ENCODE measurements at places on chromosomes 7 and 10.
A peak's percentile ranks its signal among the peaks of the same experiment; 100 is the strongest.

DNA sequence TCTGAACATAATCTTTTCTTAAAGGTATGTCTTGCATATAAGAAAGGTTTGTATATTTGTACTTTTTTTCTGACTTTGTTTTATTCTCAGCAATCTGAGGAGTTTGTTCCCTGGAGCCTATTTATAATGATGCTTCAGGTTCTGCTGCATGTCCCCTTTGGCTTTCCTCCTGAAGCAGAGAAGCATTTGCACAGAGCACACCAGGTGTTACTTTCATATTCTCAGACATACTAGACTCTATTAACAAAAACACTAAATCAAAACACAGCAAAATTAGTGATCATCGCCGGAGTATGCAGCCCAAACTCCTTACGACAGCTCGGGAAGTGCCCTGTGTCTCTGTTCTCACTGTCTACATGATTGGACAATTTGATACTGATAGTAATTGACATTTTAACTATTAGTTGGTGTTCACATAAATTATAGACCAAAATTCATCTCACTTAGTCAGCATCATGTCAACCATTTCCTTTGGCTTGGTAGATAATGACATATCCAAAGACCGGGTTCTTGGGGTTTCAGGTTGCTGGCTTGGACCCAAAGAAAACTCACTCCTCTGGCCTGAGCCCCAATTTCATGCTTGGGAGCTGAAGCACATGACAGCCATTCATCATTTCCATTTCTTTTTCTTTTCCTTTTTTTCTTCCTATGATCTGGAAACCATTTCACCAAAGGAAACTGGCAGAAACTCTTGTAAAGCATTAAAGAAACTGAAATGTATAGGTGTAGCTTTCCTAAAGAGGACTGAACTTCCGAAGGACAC, 400.1 kb upstream of the NRP1 start:
- no peak for DNase-seq

DNA sequence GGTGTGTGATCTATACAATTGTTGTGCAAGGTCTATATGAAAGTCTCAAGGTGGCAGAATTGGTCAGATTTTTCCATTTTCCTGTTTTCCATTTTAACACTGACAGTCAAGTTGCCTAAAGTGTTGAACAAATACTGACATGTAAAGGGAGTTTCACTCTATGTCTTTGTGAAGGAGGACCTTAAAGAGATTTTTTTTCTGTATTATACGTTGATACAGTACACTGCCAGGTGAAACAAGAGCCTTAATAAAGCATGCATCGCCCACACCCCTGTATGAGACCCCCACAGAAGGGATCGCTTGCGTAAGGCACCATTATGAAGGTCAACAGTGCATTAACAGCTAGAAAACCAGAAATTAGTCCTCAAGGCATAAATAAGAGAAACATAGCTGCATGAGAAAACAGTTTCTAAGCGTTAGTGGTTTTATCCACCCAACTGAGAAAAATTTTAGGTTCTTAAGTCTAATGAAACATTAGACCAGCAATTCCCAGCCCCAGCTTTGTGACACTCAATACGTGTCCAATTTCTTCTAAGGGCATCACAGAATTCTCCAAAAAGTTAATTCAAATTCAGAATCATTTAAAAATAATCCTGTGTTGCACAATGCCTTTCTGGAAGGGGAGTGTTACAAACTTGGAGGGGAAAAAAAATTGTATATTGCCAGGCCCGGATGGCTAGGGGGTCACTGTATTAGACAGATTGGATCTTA, 6.9 kb downstream of the KLF6 start:
- DNase-seq, result peak; percentile 19

GRCh38 chr10:56537984-56538383, 176.9 kb upstream of the ZWINT start:
- peak; percentile 32 for DNase-seq

DNA sequence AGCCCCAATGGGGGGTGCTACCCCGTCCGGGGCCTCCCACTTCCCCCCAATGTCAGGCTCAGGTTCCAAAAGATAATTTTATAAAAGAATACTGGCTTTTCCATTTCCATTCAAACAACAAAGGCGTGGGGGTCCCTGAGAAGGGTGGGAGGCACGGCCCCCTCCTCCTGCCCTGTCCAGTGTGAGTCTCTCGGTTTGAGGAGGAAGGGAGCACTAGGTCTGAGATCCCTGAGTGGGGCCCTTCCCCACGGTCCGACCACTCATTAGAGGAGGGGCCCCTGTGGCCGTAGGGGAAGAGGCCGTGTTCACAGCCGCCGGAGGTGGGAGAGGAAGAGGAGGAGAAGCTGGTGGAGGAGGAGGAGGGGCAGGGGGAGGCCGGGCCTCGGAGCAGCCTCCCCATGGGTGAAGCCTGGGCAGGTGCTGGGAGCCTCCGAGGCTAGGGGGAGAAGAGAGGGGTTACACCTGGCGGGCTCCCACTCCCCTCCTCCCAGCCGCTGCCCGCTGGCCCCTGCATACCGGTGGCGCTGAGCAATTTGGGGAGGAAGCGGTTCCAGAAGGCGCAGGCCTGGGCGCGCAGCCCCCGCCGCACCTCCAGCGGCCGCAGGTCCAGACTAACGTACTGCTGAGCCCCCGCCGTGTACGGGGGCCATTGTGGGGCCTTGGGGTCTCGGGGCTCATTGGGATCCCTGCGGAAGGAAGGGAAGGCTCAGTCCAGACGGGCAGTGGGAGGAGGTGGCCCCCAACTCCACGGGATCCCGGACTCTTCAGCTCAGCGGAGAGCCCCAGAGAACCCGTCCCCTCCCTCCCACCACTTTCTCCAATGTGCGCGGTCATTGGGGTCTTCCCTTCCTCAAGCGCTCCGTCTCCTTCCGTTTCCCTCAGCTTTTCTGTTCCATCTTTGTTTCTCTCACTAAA, 1.4 kb upstream of the UFSP1 start:
- no peak for DNase-seq

DNA sequence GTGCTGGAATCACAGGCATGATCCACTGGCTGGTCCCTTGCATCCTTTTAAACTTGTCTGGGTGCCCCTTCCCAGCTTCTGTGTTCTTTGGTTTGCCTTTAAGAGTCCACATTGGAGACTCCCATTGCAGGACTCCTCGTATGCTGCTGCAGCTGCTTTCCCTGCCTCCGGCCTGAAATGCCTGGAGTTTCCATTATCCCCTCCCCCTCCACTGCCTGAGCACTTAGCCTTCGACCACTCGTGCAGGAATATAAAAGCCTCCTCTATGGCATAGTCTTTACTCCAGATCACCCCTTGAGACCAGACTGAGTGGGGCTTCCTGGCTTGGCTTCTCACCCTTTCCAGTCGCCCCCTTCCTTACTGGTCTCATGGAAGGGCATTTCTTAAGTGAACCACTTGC, 80.2 kb downstream of the RHOBTB1 start:
- DNase-seq, result no peak

DNA sequence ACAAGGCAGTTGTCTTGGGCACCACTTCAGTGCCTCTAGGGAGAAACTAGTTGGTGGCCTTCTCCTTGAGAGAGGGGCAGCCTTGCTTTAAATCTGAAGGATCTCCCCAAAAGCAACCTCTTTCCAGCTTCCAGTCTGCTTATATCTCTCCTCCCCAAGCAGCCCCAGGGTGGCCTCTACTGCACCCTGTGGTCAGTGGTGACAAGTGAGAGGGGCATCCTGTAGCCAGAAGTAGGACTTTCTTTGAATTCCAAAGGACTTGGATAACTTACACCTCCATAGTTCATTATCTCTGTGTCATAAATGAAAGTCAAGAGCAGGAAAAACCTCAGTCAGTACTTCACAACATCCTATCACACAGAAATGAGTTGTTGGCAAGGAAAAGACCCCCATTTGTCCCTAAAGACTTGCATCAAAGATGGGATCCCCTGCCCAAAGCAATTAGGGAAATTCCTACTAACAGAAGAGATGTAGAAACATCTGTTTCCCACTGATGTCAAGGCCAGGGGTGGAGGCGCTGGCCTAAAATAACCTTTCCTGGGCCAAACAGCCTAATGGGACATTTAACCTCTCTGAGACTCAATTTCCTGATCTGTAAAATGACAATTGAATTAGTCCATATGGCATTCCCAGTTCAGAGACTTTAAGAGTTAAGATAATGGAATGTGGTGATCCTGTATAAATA, 44.0 kb upstream of the ANKRD1 start:
- DNase-seq, result peak; percentile 33

- DNase-seq, result no peak
Observed at GRCh38 chr10:52232561-52233350, 81.3 kb upstream of the DKK1 start.

DNA sequence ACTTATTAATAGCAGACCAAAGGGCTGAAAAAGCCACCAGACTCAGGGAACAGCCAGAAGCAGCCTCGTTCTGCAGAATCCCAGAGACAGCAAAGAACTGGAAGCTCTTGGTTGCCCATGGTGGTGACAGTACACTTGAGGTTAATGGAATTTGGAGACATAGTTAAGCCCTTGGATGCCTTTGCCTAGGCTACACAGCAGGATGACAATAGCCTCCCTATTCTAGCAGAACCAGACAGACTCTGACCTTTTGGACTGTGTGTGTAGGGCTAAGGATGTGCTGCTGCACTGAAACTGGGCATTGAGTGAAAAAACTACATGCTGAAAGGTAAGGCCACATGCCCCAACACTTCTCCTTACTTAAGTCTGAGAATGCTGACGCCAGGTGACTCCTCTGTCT, 22.7 kb downstream of the OTUD1 start:
- no peak for DNase-seq

DNA sequence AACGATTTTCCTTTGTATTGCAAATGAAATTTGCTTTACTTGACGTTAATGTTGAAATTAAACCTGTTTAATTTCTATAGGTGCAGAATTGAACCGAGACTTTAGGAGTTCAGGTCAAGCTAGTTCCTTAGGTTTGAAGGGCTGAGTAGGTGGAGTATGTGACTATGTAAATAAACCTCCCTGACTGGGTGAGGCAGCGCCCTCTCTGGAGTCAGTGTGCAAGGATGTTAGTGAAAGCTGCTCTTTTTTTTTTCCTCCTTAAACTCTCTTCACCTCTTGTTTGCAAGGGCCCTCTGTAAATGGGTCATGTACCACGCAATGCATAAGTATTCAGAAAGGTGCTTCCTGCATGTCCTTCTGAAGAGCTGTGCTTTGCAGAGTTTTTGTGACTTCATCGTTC, 33.8 kb downstream of the GALNT17 start:
- DNase-seq, result no peak

GRCh38 chr10:121819049-121819448, 108.8 kb downstream of the ATE1 start:
- peak; percentile 11 for DNase-seq

- DNase-seq, result no peak
Observed at GRCh38 chr7:30660331-30661255, 21.7 kb downstream of the CRHR2 start.

DNA sequence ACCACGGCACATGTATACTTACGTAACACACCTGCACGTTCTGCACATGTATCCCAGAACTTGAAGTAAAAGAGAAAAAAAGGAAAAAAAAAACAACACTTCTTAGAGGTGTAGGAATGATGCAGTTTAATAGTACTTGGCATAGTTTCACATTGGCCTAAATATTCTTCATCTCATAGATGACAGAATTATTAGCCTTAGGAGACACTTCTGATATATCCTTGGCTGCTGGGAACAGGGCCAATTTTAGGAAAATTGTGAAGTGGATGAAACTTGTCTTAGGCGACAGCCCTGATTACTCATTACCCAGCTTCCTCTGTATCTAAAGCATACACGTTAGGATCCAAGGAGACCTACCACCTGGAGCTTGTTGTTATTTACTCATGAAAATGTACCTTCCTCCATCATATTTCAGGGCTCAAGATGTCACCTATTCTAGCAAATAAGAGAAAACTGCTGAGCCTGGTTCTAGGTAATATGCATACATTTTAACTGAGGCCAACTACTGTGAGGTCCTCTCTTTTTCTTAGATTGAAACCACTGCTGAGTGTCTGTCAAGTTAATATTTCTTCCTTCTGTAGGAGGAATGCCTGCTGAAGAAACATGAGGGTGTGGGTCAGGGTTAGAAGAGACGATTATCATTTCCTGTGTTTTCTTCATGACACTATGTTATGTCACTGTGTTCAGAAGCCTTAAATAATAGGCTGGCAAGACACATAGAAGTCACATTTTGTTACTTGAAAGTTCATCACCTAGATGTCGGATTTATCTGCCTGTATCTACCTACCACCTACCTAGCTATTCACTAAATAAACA, 44.3 kb downstream of the CPED1 start:
- peak; percentile 25 for DNase-seq

DNA sequence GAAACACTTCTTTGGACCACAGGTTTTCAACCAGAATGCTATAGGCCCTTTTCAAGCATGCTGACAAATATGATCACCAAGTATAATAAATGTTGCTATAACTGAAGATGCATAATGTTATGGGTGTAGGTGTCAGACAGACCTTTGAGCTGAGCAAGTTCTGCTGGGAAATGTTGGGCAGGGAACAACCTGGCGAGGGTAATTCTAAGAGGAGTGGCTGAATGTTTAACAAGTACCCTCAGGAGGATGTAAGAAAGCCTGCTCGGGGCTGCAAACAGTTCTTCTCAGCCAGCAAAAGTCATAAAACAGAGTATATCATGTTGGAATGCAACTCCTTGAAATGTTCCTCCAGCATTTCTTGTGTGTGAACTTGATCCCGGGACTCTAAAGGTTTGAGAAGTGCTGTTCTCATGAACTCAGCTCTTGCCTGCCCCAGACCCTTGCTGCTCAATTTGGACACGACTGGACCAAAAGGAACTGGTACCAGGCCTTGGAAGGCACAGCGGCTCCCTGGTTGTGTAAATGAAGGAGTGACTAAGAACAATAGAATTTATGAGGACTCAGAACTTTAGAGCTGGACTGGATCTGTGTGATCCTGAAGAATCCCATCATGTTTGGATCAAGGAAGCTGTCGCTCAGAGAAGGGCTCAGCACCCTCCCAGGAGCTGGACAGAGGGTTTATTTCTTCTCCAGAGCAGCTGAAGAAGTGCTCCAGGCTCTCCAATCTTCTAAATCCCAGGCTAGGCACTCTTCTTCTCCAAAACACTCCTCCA, 143.2 kb upstream of the ANK3 start:
- DNase-seq, result no peak

GRCh38 chr10:67107670-67108069, 181.8 kb downstream of the LRRTM3 start:
- DNase-seq, result no peak

GRCh38 chr7:73842067-73842976, at the start of gene METTL27:
Gene METTL27, minus strand, starts transcription at chr7:73842516. Its CDS starts 376 bp downstream, at chr7:73842140.
- DNase-seq, result peak; percentile 90

All from AG10803 (cell line).